ENCODE measurements at places on chromosomes 13 and 19.

DNA sequence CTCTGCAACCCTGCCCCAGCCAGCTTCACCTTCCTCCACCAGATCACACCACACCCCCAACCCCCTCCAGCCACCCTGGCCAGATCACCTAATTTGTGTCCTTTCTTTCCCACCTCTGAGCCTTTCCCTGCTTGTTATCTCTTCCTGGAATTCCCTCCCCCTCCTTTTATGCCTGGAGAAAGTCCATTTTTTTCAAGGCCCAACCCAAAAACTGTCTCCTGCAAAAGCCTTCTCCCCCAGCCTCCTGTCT lies 5.3 kb upstream of the TLE2 start:
- DNase-seq, result no peak

- no peak for DNase-seq
Measured at GRCh38 chr19:1598777-1599459, 6.3 kb upstream of the MBD3 start.

DNA sequence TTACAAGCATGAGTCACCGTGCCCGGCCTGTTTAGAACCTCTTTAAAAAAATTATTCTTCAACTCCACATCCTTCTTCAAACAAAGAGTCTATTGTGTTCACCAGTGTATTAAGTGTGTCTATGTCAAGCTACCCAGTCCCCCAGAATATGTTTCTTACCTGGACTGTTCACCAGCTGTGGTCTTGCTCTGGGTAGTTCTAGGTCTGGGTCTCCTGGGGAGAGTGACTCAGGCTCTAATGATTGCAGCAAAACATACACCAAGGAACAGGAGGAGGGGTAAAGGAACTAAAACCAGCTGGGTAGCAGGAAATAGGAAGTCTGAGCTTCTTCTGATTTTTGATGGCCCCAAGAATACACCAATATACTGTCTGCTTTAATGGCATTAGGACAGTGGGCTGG lies at the start of gene FPR1:
FPR1 (minus strand) TSS at position 224 of the 400 bp plus-strand sequence. CDS start 4,884 bp downstream, outside the sequence.
- DNase-seq, result no peak

- DNase-seq, result no peak
Measured at GRCh38 chr19:39265321-39265916, 2.8 kb upstream of the IFNL2 start.

DNA sequence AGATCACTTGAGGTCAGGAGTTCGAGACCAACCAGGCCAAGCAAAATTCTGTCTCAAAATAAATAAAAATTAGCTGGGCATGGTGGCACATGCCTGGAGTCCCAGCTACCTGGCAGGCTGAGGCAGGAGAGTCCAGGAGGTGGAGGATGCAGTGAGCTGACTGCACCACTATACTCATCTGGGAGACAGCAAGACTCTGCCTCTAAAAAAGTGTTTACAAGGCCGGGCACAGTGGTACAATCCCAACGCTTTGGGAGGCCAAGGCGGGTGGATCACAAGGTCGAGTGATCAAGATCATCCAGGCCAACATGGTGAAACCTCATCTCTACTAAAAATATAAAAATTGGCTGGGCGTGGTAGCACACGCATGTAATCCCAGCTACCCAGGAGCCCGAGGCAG lies 4.2 kb upstream of the DAPK3 start:
- no peak for DNase-seq

GRCh38 chr13:69704311-69704710 lies 403.3 kb upstream of the ATXN8OS start:
- DNase-seq, result no peak

DNA sequence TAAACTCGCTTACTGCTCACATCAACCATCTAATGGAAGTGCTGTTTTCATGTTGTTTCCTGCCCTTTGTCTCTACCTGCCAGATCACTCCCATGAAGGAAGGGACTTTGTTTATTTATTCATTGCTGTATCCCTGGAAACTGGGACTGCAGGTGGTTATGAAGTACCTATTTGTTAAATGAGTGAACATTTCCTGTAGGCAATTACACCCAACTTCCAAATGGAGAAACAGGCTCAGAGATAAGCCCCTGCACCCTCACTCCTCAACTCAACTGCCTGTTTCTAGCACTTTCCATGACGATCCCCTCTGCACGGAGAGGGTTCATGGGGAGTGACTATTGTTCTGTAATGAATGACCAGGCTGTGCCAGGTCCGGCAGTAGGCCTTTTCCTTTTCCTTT lies 1.9 kb upstream of the SELENOW start:
- no peak for DNase-seq

Measured in CD4-positive, alpha-beta T cell treated with Interleukin-17A for 4 hours (primary cell).